C1 segment of cervical spinal cord (tissue), 14 donors: ENCODE measurements at places on chromosomes 12 and 14.

- no peak for DNase-seq
These were observed 20.1 kb upstream of the ANO2 start for GRCh38 chr12:5964913-5965900.

DNA sequence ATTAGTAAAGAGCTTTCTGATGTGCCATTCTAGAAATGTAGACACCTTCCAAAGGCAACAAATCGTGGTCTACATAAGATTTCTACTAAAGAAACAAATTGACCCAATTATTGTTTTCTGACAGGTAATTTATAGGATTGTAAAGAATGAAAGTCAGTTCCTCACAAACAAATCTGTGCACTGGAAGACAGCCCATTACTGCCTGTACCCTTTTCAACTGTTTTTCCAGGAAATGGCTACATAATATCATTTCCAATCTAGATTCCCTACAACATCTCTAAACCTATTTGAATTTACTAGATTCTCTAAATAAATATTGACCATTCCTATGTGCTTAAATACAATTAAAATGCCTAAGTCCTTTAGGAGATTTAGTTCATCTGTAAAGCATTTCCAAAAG is 939.1 kb downstream of the FSCB start:
- DNase-seq, result no peak

- no peak for DNase-seq
These were observed 66.0 kb downstream of the BHLHE41 start for GRCh38 chr12:26058818-26059217.

- no peak for DNase-seq
These were observed 81.9 kb downstream of the BMP4 start for GRCh38 chr14:53874704-53875103.

DNA sequence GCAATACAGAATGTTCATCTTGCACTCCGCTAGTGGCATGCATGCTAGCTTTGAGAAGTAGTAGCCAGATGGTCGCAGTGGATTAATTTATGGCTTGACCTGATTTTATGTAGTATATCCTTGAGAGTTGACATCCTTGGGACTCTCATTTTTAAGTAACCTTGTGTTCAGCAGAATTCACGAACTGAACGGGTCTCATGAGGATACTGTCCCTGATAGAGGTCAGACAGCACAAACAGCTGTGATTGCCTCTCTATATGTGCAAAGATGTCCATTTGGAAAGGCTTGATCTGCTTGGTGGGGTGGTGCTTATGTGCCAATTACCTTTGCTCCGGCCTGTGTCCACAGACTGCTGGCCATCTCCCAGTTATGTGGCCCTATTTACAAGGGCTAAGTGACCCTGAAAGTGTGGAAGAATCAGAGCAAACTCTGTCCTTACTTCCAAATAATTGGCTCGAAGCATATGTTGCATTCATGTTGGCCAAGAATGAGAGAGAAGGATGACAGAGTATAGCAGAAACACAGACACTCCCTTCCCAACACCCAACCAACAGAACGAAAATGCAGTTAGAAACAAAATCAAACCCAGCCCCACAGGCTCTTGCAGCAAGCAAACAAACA is 167.1 kb downstream of the CRADD start:
- DNase-seq, result no peak

DNA sequence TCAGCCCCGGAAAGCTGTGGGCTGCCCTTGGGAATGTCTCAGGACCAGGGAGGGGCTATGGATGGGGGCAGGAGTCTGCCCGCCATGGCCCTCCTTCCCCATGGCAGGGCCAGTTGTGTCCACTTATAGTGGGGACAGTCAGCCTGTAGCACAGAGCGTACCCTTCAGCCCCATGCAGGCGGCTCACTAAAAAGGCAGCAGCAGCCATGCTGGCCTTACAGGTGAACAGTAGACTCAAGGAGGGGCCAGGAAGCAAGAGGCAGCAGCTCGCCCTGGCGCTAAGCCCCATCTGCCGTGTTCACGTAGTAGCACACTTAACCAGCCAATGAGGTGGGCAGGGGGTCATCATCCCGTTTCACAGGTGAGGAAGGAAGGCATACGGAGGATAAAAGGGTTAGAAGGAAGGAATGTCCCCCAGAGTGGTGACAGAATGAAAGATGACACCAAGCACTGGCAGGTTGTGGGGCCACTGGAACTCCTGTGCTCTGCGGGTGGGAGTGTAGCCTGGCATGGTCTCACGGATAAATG is 52.7 kb downstream of the FAM222A start:
- no peak for DNase-seq

- no peak for DNase-seq
These were observed 477.3 kb downstream of the TMEM117 start for GRCh38 chr12:44313188-44313587.

GRCh38 chr14:100362311-100362927 is 39.3 kb downstream of the SLC25A47 start:
- DNase-seq, result no peak

DNA sequence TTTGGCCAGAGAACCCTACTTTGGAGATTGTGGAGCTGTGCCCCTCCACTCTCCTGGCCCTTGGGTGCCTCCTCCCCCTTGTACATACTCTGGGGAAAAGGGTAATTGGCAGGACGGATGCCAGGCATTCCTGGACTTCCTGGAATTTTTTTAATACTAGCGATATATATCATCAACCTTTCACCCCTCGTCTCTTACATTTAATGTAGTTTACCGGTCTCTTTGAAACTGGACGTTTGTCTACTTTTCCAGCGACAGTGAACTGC is 767 bp upstream of the CRY1 start:
- DNase-seq, result no peak

- no peak for DNase-seq
These were observed 373.5 kb downstream of the RPS29 start for GRCh38 chr14:49212721-49213120.

DNA sequence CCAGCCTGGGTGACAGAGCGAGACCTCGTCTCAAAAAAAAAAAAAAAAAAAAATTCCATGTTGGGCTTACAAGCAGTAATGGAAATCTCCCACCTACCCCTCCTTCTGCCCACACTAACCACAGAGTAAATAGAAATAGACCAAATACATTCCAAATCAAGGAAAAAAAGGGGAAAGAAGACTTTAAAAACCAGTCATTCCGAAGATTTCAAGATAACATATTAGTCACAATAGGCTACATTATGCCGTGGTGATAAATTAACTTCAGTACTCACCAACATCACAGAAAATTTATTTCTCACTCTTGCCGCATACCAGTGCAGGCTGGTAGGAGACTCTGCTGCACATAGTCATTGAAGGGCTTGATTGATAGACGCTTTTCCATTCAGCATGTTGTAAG is 15.5 kb upstream of the ETV6 start:
- DNase-seq, result no peak

DNA sequence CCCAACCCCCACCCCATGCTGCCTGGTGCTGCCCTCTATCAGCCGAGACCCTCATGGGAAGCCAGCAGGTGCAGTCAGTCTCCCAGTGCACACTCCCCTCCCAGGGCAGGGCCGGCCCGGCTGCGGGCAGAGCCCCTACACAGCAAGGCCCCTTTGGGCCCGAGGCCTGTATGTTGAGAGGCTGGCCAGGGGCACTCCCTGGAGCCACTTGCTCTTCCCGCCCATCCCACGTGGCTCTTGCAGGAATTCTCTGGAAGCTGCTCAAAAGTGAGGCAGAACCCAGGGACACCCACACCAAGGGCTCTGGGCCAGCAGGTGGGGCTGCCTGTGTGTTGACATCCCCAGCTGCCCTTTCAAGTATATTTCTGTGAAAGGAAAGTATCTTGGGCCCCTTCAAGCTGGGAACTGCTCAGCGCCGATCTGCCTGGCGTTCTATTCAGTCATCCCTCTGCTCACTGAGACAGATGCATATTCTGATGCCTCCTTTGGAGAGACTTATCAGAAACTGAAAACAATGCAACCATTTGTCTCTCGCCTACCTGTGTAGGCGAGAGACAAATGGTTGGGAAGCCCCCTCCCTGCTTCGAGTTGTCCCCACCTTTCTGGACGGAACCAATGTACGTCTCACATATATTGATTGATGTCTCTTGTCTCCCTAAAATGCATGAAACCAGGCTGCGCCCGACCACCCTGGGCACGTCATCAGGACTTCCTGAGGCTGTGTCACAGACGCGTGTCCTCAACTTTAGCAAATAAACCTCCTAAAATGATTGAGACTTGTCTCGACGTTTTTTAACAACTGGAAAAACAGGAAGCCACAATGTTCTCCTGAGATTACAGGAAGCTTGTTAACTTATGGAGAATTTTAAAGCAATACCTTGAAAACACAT is 6.0 kb downstream of the GPR132 start:
- DNase-seq, result no peak

DNA sequence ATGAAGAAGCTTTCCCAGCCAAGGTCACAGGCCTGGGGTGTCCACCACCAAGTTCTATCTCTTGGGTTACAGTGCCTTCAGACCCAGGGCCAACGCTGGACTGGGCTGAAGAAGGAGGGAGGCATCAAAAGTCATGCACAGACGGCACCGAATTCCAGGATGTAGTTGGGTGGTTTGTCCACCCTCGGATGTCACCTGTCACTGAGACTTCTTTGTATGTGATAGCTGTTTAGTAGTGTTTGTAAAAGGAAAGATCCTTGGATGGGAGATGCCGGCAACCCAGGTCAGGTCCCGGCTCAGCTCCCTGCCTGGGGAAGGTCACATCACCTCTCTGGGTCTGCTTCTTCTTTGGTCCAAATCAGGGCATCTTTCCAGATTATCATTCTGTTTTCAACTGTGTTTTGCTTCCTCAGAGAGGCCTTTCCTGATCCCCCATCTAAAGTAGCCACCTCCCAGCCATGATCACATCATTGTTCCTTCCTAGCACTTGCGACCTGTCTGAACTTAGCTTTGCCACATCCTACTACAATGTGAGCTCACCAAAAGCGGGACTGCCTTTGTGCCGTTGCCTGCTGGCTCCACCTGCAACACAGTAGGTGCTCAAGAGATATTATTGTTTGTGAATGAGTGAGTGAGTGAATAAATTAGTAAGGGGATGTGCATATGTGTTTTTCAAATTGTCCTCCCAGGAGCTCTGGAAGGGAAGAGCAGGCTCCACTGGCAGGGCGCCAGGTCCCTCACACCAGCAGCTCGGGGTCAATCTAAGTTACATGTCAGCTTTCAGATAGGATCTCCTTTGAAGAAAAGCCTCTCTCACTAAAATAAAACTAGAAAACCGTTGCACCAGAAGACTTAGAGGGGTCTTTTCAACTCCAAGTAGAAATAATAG is 2.1 kb downstream of the TSPAN11 start:
- DNase-seq, result no peak

DNA sequence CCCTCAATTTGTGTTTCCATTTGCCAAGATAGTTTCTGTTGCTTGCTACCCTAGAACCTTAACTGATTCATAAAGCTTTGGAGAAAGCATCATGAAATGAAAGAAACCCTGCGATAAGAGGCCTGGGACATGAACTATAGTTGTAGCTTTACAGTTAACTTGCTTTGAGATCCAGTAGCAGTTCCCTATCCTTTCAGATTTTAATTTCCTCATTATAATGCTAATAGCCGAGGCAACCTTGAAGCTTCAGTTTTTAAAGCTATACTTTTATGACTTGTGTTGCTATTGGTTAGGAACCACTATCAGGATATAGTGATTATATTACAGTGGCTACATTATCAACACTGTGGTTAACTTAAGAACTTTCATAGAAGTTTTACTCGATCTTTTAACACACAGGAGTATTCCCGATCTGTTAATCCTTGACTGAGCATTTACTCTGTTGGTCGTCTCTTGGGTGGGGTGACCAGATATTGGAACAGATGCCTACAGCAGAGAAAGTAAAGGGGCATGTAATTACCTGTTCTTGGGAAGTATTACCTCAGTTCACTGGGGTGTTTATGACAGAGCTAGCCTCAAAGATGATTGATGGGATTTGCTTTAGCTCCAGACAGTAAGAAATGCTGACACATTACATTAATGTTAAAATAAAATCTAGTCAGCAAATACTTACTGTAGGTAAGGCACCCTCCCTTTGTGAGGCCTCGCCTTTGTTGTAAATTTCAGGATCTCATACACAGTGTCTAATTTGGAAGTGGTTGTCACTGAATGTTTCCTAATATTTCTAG is 86.2 kb upstream of the CSRP2 start:
- no peak for DNase-seq

GRCh38 chr12:24977060-24977459 is 28.2 kb upstream of the BCAT1 start:
- no peak for DNase-seq

- peak; percentile 31 for DNase-seq
These were observed 472 bp downstream of the MBD6 start for GRCh38 chr12:57522887-57523705.

DNA sequence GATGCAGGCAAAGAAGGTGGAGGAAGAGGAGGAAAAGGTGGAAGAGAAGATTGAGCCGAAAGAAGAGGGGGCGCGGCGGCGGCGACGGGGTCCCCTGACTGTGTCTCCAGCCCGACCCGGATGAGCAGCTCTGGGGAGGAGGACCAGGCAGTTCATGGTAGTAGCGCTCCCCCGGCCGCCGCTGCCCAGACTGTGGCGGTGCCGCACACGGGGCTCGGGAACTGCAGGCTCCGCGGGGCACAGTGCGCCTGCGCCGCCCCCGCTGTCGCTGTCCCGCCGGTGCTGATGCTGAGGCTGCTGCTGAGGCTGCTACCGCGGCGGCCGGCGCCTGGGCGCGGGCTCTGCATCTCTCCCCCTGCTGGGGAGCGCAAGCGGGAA is at the start of gene KCNH5:
TSS of gene KCNH5 (minus strand) at position 225 of the 378 bp plus-strand sequence. CDS start 272 bp downstream, outside the sequence.
- DNase-seq, result no peak

DNA sequence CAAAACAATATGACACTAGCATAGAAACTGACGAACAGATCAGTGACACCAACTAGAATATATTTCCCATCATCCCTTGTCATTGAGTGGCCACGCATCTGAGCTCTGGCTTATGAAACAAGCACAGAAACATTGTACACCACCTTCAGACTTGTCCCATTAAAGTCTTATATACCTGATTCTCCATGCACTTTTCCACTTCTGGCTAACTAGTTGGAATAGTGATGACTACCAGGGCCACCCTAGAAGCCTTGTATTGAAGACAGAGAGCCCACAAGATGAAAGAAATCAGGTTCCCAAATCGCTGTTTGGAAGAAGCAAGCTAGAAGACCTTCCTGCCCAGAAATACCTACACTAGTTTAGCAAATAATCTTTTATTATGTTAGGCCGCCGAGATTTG is 99.7 kb upstream of the PPM1H start:
- DNase-seq, result no peak

- no peak for DNase-seq
These were observed 35.7 kb downstream of the STK38L start for GRCh38 chr12:27279826-27280225.

DNA sequence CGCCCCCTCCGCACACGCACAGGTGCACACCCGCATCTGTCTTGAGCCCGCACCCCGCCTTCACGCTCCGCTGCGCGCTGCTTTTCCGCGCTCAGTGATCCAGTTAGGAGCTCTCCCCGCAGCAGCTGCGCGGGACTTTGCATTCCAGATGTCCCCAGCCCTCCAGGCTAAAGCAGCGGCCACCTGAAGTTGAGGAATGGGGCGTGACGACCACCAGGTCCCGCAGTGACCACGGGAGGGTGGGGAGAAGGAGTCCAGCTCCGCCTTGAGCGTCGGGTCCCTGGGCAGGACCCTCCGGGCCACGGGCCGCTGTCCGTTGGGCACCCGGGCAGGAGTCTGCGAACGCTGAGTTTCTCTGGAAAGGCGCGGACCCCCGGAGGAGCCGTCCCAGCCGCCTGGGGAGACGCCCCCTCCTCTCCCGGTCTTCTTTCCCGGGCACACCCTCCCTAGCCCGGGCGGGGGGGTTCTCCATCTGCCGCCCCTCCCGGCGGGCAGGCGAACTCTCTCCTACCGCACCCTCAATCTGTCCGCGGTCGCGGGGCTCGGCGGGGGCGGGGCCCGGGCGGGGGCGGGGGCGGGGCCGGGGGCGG is 334 bp upstream of the TMEM132C start:
- no peak for DNase-seq
